GM04504 (cell line): ENCODE measurements at places on chromosomes 2 and 18.

DNA sequence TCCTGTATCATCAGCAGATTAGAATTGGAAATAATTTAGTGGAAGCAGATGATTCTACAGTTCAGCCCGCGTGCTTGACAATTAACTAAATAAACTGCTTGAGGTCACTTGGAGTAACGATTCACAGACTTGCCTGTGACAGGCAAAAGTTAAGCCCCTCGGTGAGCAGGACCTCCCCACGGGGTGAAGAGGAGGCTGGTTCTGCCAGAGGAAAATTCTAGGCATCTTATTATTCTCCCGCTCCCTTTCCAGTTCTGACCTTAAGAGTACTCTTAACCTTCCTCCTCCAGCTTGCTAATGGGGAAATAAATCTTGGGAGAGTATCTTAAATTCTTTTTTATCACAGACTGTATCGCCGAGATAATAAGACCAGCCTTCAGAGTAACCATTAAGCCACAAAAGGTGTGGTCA, 169.7 kb upstream of the SMAD2 start:
- DNase-seq: no peak

GRCh38 chr2:20611077-20611843, 39.6 kb downstream of the HS1BP3 start:
- peak; percentile 85 for DNase-seq

DNA sequence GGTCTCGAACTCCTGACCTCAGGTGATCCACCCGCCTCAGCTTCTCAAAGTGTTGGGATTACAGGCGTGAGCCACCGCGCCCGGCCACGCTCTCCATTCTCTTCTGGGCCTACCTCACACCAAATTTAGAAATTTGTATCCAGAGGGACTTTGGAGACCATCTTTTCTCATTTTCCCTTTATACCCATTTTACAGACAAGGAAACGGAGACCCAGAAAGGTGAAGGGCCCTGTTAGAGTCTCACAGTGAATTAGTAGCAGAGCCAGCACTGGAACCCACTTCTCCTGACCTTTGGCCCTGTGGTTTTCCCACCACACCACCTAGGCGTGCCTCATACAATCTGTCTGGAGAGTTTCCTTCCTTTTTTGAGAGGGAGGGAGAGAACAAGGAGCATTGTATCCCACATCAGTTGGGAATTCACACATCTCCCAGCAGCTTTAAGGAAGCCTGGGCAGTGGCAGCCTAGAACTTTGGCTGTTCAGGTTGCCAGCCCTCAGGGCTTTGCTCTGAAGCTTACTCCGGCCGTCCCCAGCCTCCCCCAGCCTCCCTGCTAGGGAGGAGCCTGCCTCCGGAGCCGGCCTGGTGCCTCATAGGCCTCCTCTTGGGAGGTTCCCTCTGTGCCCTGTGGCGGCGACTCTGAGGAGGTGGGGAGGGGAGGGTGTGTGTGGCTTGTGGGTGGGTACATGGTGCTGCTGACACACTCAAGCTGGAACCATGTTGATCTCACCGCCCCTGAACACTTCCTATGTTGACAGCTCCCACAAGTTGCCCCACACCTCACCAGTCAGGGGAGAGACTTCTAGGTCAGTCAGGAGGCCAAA, 13.8 kb downstream of the FOSL2 start:
- DNase-seq: no peak

GRCh38 chr18:8029061-8029460, 461.9 kb downstream of the PTPRM start:
- DNase-seq: no peak

DNA sequence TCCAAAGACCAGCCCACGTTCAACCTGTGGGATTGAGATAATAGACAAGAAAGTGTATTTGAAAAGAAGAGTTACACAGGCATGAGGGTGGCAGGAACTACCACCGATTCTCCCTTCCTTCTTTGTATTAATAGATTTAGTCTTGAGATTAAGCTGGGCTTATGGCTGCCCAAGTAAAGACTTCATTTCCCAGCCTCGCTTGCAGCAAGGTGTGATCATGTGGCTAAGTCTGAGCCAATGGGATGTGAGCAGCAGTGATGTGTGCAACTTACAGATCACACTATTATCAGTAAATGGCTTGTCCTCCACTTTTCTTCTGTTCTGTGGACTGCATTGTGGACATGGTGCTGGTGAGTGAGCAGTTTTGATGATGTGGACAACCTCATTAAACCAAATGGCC, 101.7 kb downstream of the POLR1A start:
- DNase-seq: no peak

- no peak for DNase-seq
These were observed 9.3 kb upstream of the PSMD1 start for GRCh38 chr2:231047274-231047922.

- DNase-seq: no peak
These were observed 62.4 kb upstream of the ACVR1 start for GRCh38 chr2:157938556-157938955.

GRCh38 chr2:48707466-48707865, 48.1 kb downstream of the LHCGR start:
- no peak for DNase-seq

- no peak for DNase-seq
These were observed 144.6 kb downstream of the CABLES1 start for GRCh38 chr18:23279931-23280330.

- no peak for DNase-seq
These were observed 22.9 kb downstream of the WIPF1 start for GRCh38 chr2:174574657-174575056.

DNA sequence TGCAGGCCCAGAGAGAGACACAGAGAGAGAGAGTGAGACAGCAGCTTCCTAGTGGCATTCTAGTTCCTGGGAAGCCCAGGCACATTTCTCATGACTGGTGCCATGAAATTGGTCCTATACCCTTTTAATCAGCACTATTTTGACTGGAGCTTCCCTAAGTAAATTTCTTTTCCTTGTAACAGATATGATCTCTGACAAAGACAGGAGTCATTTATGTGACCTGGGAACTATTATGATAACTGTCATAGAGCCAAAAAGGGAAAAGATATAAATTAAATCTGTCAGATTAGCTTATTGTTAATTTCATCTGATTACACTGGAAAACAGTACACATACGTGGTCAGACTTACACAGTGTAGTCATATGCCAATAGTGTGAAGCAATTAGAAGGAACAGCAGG, 161.3 kb upstream of the HNRNPA3 start:
- no peak for DNase-seq

DNA sequence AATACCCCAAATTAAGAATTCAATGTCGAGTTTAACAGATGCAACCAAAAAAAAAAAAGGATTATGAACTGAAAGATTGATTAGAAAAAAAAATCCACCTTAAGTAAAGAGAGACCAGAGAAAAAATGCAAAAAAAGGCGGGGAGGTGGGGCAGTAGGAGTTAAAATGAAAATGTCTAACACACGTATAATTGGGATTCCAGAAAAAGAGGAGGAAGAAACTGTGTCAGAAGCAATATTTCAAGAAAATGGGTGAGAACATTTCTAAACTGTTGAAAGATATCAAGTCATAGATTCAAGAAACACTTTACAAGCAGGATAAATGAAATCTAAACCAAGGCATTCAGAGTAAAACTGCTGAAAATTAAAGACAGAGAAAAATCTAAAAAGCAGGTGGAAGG, 226.9 kb downstream of the KLHL29 start:
- no peak for DNase-seq

DNA sequence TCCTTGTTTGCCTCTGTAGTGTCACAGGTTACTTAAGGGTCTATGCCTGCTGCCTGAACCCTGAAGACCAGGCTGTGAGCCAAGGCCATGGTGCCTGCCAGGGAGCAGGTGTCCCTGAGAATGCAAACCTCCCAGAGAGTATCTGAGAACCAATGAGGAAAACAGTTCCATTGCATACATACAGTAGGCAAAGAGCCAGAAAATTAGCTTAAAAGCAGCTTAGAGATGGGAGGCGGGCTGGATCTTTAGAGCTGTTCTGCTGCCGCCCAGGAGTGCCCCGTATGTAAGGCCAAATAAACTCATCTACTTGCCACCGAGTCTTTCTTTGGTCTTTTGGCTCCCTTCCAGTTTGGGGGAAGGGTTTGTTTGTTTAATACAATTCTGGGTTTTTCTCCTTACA, 327.9 kb downstream of the CLIP4 start:
- DNase-seq: no peak

GRCh38 chr2:8043295-8043694, 638.6 kb upstream of the ID2 start:
- DNase-seq: no peak

DNA sequence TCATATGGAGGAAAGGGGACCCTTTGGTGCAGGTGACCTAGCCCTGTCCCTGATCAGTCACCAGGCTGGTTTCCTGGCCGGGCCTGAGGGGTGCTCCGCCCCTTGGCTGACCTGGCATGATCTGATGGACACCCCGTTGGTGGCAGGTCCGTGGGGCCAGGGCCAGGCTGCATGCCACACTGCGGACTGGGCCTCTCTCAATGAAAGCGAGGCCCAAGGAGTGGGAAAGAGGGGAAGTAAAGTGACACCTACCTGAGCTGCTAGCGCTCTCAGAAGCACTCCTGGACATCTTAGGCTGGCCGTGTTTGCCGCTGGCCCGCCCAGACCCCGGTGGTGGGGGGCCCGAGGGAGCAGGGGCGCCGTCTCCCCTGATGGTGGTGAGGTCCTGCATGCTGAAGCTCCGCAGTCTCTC, 33.1 kb downstream of the MRPL35 start:
- no peak for DNase-seq

GRCh38 chr2:20353241-20353992, 2.8 kb upstream of the PUM2 start:
- no peak for DNase-seq

GRCh38 chr18:79339094-79339908, 56.4 kb upstream of the NFATC1 start:
- DNase-seq: no peak

GRCh38 chr2:148102641-148103040, 81.8 kb downstream of the MBD5 start:
- DNase-seq: no peak

GRCh38 chr2:80102026-80102425, 202.5 kb downstream of the LRRTM1 start:
- peak; percentile 68 for DNase-seq

- peak; percentile 77 for DNase-seq
These were observed 25.9 kb upstream of the IMPA2 start for GRCh38 chr18:11955239-11956029.

GRCh38 chr2:169743549-169743948, 9.9 kb downstream of the KLHL23 start:
- no peak for DNase-seq

DNA sequence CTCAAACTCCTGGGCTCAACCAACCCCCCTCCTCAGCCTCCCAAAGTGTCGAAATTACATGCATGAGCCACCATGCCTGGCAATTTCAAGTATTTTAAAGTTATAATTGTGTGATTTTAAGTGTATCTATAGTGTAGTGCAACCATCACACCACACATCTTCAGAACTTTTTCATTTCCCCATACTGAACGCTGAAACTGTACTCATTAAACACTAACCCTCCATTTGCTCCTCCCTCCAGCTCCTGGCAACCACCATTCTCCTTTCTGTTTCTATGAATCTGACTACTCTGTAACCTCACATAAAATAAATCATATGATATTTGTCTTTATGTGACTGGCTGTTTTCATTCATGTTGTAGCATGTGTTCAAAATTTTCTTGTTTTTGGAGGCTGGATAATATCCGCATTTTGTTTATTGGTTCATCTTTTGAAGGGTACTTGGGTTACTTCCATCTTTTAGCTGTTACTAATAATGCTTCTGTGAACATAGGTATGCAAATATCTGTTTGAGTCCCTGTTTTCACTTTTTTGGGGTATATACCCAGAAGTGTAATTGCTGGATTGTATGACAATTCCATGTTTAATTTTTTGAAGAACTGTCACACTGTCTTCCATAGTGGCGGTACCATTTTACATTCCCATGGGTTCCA, 188.2 kb downstream of the PLCL1 start:
- DNase-seq: no peak
